ENCODE measurements at places on chromosomes 13 and 19. TPM values are rescaled to one million over a fixed set of nuclear protein-coding genes. Genes with fewer than 3 reads are reported as not detected.

DNA sequence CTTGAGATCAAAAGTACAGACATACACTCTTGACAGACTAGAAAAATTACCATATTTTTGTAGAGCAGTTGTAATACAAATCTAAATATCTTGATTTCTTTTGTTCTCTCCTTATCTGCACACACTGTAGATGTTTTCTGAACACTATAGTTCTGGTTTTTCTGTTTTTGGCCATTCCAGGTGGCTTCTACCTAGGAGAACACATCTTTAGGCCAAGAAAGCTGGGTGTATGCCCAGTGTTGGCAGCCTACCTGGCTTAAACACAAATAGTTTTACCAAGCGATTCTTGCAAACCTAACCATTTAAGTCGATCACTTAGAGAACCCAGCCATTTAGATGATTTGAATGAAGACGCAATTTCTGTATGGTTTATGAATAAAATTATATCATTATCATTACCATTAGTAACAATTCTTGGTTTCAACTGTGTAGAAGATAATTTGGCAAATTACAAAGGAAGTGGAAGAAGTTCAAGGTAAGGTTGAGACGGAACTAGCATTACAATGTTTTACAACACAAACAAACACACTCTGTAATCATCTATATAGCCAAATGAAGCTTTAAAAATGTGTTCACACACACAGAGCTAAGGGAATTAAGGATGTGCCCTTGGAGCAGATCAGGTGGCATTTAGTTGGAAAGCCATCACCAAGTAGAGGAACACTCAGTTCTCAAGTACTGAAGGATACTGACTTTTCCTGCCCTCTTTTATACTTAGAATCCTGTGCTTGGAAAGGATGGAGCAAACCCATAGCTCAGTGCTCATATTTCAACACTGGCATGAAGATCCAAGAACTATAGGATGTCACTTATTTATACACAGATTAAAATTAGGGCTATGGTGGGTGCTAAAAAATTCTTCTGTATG, 36.2 kb downstream of the ERCC5 start:
- no peak for DNase-seq

DNA sequence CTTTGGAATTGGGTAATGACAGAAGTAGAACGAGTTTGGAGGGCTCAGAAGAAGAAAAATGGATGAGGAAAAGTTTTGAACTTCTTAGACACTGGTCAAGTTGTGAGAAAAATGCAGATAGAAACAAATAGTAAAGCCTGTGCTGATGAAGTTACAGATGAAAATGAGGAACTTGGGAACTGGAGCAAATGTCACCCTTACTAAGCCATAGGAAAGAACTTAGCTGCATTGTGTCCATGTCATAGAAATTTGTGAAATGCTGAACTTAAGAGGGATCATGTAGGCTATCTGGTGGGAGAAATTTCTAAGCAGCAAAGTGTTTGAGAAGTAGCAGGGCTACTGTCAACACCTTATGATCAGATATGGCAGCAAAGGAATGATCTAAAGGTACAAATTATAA, 289.2 kb upstream of the PCDH9 start:
- DNase-seq, result no peak

DNA sequence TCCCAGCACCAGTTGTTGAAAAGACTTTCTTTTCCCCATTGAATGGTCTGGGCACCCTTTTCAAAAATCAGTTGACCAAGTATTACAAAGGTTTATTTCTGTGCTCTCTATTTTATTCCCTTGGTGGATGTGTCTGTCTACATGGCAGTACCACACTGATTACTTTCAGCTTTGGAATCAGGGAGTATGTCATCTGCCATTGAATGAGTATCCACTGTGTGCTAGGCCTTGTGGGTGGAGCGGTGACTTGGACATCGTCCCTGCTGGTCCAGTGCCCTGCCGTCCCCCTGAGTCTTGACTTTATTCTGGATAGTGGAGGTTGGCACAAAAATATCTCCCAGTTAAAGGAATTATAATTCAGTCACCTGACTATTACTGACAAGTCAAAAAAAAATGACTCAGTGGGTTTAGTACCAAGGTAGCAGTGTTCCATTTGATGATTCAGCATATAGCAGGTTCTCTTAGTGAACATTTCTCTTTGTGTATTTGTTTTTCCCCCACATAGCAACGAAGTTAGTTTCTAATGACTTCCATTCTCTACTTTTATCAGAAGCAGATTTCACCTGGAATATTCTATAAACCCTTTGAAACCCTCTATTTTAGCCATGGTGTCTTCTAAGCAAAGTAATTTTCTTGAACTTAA, 3.9 kb downstream of the UPF3A start:
- DNase-seq, result peak; percentile 17

GRCh38 chr13:41188584-41188983, 5.8 kb downstream of the KBTBD7 start:
- DNase-seq, result peak; percentile 89

DNA sequence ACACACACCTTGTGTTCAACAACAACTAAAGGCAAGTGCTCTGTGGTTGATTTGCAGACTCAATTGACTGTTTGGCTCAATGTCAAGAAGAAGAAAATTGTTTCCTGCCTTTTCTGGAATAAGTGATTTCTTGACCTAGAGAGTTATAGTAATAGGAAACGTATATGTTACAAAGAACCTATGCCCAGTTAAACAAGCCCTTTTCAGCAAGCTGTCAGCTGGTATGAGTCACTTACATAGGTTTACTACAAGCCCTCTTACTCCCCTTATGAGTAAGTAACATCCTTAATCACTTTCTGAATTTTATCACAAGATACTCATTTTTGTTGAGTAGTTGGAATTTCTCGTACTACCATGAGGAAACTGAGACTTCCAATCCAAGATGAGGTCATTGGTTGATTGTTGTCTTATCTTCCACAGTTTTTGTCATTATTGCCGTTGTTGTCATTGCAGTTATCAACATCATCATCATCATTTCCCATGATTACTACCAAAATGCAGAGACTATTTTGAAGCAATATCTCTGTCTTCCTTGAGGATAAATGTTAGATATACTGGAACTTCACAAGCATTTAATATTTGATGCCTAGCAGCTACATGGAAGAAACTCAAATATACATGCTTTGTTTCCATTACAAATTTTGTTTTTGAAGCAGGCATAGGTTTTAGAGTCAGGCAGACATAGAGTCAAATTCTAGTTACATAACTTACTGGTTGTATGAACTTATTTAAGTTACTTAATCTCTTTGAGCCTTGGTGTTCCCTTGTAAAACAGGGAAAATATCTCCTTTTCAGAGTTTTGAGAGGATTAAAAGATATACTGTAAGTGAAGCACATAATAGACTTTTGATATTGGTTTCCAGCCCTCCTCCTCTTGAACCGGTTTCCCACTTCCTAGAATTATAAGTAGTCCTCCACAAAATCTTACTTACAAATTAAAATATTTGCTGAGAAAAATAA, 106.0 kb downstream of the RAP2A start:
- peak; percentile 88 for DNase-seq

- peak; percentile 97 for DNase-seq
Measured at GRCh38 chr13:113907635-113908617, 44.0 kb upstream of the GAS6 start.

Gene ZNF649
- total RNA-seq, result 9.2 TPM

DNA sequence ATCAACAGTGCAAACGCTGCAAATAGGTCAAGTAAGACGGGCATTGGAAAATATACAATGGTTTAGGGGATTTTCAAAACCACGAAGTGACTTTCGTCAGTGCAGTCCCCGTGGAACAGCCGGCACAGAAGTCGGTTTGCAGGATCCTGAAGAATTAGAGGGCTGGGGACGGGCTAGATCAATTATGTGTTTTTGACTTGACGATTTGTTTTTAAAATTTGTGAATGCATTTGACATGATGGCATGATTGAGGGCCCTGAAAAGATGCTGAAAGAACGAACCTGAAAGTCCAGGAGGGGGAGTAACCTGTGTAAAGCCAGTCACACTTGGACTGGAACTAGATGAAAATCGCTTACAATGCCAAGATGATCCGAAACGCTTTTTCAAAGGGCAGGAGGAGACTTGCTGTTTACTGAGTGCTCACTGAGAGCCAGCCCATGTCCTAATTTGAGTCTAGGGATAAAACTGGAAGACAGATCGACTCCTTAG, 8.9 kb upstream of the DGKH start:
- no peak for DNase-seq

- no peak for DNase-seq
Measured at GRCh38 chr19:46559203-46559602, 41.9 kb upstream of the CALM3 start.
